ENCODE measurements at places on chromosomes 6 and 20.

GRCh38 chr6:168506460-168506859 is 65.5 kb downstream of the SMOC2 start:
- DNase-seq, result no peak

- no peak for DNase-seq
These were observed 34.2 kb downstream of the TUBB2B start for GRCh38 chr6:3193102-3193849.

DNA sequence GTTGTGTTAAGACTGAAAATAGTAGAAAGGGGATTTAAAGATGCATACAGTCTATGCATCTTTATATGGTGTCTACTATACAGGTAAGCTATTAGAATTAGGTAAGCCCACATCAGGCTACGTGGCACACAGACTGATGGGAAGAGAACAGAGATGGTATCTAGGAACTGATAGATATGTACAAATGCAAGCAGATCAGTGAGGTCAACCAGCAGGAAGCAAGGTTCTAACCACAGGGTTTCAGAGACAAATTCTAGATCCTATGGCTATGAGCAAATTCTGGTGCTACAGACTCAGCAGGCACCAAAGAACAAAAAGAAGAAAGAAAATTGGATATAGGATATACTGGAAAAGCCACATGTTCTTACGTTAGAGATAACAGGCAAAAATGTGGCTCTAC is 110.6 kb downstream of the TRDN start:
- DNase-seq, result no peak

- DNase-seq, result no peak
These were observed 97.4 kb upstream of the RNF24 start for GRCh38 chr20:4112481-4113421.

DNA sequence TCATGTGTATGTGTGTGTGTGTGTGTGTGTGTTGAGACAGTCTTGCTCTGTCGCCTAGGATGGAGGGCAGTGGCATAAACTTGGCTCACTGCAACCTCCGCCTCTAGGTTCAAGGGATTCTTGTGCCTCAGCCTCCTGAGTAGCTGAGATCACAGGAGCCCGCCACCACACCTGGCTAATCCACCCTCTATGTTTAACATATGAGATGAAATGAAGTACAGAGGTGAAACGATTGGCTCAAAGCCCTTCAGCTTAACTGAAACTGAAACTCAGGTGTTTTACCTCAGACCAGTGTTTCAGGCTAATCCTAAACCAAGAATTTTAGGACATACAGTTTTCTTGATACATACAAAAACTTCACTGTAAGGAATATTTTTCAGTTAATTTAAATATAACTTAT is 167.3 kb downstream of the KCNQ5 start:
- DNase-seq, result no peak

DNA sequence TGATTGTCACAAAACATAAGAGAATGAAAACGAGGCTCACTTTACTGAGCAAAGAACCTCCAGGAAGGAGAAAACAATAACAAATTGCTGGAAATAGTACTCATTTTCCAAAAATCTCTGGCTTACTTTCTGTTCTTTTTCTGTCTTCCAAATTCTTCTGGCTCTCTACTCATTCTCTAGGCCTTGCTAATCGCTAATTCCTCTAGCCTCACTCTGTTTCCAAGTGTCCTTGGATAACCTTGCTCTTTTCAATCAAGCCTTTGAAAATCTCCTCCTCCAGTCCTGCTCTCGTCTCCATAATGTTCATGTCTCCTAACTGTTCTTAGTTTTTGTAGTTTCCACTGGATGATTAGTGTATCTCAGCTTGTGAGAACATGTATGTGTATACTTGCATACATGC is 96.2 kb upstream of the MAP7 start:
- DNase-seq, result no peak

- DNase-seq, result no peak
These were observed 180.9 kb upstream of the RREB1 start for GRCh38 chr6:6926856-6927255.

DNA sequence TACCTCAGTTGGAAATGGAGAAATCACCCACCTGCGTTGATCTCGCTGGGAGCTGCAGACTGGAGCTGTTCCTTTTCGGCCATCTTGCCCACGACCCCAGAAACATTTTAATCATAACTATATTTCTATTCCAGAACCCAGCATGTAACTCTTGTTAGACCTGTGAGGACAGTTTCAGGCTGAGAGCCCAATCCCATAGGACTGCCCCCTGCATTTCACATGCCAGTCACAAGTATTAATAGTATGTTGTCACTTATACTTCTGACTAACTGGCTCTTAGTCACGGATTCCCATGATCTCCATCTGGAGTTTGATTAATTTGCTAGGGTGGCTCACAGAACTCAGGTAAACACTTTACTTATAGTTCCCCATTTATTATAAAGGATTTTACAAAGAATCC is 96.0 kb upstream of the PRND start:
- no peak for DNase-seq

DNA sequence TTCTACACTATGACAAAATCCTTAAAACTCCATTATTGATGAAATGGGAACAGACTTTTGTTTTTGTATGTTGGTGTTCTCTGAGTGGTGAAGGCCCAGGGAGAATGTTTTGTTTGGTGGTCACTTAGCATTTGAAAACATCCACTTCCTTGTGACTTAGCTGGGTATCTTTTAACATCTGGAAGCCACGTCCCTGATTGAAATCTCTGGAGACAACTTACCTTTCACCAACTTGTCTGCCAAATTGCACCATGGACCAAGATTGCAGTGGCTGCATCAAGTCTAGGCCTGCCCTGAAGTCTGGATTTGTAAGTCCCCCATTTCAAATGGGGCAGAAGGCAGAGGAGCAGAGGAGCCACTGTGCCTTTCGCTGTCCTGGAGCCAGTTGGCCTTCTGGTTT is 534 bp upstream of the EFCAB8 start:
- DNase-seq, result no peak
